ENCODE measurements at places on chromosomes 1 and 21. TPM values are rescaled to one million over a fixed set of nuclear protein-coding genes. Genes with fewer than 3 reads are reported as not detected.

The IFI44 gene
- 63.2 TPM for total RNA-seq

The HSD11B1 gene
- 16.9 TPM for total RNA-seq

The DENND2C gene
- total RNA-seq, result 2.3 TPM

DNA sequence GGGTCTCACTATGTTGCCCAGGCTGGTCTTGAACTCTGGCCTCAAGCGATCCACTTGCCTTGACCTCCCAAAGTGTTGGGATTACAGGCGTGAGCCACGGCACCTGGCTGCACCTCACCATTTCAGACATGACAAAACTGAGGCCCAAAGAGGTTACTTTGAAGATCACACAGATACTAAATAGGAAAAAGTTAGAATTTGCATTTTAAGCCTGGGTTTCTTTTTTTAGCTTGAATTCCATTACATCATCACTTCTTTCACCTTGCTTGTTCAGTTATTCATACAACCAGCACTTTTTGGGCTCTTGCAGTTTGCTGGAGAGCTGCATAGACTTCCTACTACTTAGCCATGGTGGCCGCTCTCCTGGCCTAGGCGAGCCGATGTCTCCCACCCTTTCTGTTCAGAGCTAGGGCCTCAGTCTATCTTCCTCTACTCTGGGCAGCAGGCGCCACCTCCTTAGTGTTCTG is 16.3 kb upstream of the CD2 start:
- no peak for DNase-seq
- no peaks in the 10 kb centered on the region for H3K36me3 ChIP-seq
- no peak overlapping the region for H3K27ac ChIP-seq
- H3K27me3 ChIP-seq, result no peaks in the 10 kb centered on the region
- peaks cover 8% of the 10 kb centered on the region for H3K4me1 ChIP-seq
- no peak overlapping the region for H3K4me3 ChIP-seq

GRCh38 chr1:117809764-117810163 is 119.7 kb downstream of the GDAP2 start:
- H3K4me3 ChIP-seq, result no peak overlapping the region
- no peaks in the 10 kb centered on the region for H3K4me1 ChIP-seq
- no peaks in the 10 kb centered on the region for H3K36me3 ChIP-seq
- no peaks in the 10 kb centered on the region for H3K27me3 ChIP-seq

DNA sequence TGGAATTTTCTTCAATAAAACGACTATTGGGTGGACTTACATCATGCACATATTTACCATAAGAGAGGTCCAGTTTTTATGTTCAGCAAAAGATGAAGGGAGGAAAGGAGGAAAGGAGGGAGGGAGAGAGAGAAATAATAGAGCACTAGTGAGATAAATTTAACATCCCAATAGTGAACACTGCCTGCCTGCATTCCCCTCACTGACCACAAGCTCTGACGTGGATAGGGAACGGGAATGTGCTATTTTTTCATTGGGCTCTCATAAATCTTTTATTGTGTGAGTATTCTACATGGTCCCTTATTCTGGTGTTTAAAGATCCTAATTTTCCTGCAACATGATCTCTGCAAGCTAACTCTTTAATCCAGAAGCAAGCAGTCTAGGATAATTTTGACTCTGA is 82.1 kb downstream of the TTC3 start:
- H3K27ac ChIP-seq, result no peak overlapping the region
- no peak for DNase-seq
- no peak overlapping the region for H3K4me3 ChIP-seq
- no peaks in the 10 kb centered on the region for H3K27me3 ChIP-seq

DNA sequence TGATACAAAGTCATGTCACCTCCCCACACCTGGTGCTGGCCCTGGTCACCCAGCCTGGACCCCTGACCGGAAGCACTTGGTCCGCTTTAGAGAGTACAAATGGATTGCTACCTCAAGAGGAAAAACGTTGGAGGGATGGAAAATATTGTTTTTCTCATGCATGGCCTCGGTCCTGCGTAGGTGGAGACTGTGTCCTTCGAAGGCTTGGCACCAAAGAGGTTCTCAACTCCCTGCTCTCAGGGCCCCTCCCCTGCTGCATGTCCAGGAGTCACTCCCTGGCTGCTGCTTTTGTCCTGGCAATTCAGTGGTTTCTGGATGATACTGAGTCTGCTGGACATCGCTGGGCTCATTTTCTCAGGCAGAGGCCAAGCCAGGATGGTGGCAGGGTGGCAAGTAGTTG is 529.8 kb downstream of the KIF26B start:
- H3K36me3 ChIP-seq, result no peaks in the 10 kb centered on the region
- no peak overlapping the region for H3K4me3 ChIP-seq
- no peak for DNase-seq
- no peaks in the 10 kb centered on the region for H3K4me1 ChIP-seq

GRCh38 chr1:92536980-92537884 is 50.5 kb upstream of the GFI1 start:
- DNase-seq, result no peak
- no peaks in the 10 kb centered on the region for H3K36me3 ChIP-seq
- H3K27me3 ChIP-seq, result no peaks in the 10 kb centered on the region
- peaks cover 7% of the 10 kb centered on the region for H3K4me1 ChIP-seq
- H3K4me3 ChIP-seq, result no peak overlapping the region

DNA sequence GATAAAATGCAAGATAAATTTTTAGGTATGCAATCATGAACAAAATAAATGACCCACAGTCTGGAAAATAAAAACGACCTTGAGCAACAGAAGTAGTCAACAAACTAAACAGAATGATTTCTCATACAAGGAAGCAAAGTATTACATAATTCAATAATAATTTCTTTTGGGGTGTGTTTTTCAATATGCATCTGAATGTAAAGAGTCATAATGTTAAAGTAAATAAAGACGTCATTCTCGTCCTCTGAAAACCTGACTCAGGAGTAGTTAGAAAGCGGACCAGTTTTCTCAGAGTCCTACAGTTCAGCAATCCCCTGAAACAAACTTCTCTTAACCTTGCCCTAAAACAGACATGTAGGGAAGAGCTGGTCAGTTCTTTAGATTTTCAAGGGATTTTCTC is 18.6 kb downstream of the CDC42BPA start:
- no peak overlapping the region for H3K27ac ChIP-seq
- no peaks in the 10 kb centered on the region for H3K36me3 ChIP-seq
- H3K4me3 ChIP-seq, result no peak overlapping the region
- DNase-seq, result no peak

GRCh38 chr1:67608661-67609576 is 76.1 kb upstream of the GADD45A start:
- H3K27me3 ChIP-seq, result no peaks in the 10 kb centered on the region
- DNase-seq, result no peak
- H3K36me3 ChIP-seq, result no peaks in the 10 kb centered on the region
- no peak overlapping the region for H3K27ac ChIP-seq
- no peak overlapping the region for H3K4me3 ChIP-seq
